NCI-H1417 treated with DMSO at 0.1 percent for 48 hours (cell line): ENCODE measurements at places on chromosomes 5 and 9.

GRCh38 chr5:36153726-36154125 lies 1.8 kb downstream of the SKP2 start:
- no peak for DNase-seq

DNA sequence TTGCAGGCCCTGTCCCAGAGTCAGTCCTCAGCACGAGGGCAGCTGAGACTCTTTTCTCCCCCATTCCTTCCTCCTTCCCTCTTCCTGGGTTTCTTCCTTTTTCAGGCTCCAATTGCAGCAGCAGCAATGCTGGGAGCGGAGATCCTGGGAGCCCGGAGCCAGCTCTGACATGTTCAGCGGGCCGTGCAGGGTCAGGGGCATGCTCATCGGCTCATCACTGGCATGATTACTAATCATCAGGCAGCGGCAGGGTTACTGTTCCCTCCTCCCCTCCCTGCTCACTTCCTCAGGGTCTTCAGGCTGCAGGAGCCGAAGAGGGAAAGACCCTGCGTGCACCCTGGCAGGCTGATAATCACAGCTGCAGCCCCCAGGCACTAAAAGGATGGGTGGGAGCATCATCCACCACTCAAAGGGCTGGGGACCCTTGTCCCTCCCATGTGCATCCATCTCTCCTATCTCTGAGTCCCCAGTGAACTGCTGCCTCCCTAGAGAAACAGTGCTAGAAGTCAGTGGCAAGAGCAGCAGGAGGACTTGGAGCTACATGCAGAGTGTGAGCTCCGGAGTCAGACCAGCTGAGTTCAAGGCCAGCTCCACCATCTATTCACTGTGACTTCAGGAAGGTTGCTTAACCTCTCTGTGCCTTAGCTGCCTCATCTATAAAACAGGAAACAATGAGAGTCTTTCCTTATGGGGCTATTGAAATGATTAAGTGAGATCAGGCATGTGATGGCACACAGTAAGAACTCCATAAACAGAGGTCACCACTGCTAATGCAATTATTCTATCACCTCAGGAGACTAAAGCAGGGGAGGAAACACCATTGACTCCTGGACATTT lies 7.8 kb upstream of the KCNIP1 start:
- DNase-seq, result no peak

- DNase-seq, result no peak
Measured at GRCh38 chr9:108634204-108634603, 221.6 kb downstream of the ACTL7B start.

DNA sequence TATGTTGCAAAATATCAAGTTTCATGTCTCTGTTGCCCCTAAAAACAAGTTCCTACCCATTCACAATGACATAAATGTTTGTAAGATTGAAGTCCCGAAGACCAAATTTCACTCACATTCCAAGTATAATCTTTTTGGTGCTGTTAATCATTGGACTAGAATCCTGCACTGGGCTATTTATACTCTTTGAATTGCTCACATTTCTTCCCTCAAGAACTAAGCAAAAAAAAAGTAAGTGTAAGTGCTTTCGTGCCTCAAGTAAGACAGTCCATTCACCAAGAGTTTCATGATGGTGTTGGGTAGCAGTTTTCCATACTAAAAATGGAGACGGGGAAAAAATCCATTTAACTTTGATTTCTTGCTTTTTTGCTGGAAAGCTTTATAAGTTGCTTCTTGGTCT lies 242.3 kb downstream of the EBF1 start:
- DNase-seq, result no peak

DNA sequence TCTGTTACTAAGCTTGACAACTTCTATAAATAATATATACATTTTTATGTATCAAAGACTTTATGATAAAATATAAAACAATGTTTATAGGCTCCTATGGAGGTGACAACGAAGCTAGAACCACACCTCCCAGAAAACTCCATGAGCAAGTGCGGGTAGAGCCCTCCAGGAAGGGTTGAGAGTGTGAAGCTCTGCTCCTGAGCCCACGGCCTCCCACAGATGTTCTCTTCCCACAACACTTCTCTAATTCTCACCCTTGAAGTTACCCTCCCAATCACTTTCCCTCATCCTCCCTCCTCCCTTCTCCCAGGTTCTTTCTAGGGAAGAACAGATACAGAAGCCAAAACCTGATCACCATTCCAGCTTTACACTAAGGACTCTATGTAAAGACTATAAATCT lies 427.6 kb downstream of the SPOCK1 start:
- no peak for DNase-seq

GRCh38 chr5:155416765-155417164 lies 403.2 kb downstream of the KIF4B start:
- no peak for DNase-seq

DNA sequence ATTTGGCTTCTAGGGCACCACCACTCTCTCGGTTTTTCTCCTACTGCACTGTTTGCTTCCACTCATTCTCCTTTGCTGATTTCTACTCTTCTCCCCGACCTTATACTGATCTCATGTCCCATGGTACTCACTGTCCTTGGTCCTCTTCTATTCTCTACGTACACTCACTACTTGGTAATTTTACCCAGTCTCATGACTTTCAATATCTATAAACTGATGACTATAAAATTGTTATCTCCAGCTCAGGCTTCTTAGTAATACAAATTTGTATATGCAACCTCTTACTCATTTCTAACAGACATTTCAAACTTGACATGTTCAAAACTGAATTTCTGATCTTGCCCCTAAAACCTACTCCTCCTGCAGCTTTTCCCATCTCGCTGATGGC lies 4.1 kb downstream of the RAPGEF6 start:
- no peak for DNase-seq

- no peak for DNase-seq
Measured at GRCh38 chr9:103816146-103816545, 278.0 kb upstream of the SMC2 start.
